Neural progenitor cell (in vitro differentiated cells): ENCODE measurements at places on chromosomes 16 and 17.

- peak; percentile 45 for DNase-seq
Observed at GRCh38 chr16:70691223-70692129, 5.6 kb upstream of the MTSS2 start.

DNA sequence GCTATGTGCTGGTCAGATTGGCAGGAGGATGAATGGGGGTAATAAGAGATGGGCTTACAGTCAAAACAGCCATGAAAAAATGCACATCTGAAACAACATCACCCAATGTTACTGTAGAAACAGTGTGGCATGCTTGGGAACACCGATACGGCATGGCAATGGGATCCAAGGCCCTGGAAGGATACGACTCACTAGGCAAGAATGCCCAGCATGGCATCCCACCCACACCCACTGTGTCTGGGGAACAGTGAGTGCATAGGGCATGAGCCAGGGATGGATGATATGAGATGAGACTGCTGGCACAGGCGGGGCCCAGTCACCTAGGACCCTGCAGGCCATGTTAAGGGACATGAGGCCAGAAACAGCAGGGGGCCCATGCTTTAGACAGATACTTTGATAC, 11.5 kb downstream of the TRIM25 start:
- DNase-seq, result no peak

- no peak for DNase-seq
Observed at GRCh38 chr17:82924812-82925211, 85.0 kb upstream of the ZNF750 start.

DNA sequence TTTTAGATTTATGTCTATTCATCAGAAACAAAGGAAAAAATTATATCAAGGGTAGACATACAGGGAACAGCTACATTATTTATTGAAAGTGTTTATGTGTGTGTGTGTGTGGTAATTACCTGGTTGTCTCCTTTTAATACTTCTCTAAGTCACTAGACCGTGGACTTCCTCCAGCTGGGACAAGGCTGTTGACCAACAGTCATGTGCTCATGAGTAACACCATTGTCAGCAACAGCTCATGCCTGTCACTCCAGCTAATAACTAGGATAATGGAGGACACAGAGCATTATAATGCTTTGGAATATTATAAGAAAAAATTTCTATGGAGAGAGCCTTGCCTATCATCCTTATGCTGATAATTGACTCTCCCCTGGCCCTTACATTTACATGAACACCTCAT, 125.3 kb upstream of the SALL1 start:
- no peak for DNase-seq

DNA sequence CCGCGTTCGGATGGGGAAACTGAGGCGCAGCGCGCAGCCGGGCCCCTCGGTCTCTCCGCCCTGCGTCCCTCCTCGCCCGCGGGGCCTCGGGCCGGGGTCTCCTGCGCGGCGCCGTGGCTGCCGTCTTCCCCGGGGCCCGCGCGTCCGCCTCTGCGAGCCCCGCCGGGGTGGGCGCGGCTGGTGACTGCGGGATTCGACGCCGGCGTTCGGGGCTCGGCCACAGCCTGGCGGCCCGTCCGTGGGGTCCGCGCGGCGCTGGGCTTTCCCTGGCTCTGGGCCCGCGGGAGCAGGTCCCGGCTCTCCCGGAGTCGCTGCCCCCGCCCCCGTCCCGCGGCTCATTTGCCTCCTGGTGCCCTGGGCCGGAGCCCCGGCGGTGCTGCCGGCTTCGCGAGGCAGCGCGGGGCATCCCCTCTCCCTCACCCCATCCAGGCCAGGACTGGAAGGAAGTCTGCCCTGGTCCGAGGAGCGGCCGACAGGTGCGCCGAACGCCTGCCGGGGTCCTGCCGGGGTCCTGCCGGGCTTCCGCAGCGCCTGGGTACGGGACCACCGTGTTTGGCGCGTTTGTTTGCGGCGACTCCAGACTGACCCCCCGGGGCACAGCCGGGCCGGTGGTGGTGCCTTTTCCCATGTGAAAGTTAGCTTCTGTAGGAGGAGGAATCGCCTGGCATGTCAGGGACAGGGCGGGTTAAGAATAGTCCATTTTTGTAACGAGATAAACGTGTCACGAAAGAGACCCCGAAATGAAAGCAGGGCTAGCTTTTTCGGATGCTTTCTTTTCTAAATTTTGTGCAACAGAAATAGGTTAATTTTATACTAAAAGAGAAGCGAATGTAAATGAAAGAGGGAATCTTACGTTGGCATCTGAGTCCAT, 671 bp downstream of the CHMP6 start:
- DNase-seq, result peak; percentile 57

DNA sequence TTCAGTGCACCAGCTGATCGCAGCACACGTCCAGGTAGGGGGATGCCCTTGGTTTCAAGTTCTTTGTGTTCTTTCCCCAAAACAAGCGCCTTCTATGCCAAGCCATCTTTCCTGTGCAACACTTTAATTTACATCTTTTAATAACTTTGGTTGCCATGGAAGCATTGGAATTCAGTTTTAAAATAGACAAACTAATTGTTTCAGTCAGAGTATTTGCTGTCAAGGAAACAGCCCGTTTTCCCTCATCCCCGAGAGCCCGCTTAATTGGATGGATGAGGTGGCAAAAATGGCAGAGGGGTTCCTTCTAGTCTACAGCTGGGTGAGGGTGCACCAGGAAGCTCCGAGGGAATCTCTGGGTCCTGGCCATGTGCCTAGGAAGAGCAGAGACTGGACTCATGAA, 793.7 kb upstream of the EEF2KMT start:
- no peak for DNase-seq

DNA sequence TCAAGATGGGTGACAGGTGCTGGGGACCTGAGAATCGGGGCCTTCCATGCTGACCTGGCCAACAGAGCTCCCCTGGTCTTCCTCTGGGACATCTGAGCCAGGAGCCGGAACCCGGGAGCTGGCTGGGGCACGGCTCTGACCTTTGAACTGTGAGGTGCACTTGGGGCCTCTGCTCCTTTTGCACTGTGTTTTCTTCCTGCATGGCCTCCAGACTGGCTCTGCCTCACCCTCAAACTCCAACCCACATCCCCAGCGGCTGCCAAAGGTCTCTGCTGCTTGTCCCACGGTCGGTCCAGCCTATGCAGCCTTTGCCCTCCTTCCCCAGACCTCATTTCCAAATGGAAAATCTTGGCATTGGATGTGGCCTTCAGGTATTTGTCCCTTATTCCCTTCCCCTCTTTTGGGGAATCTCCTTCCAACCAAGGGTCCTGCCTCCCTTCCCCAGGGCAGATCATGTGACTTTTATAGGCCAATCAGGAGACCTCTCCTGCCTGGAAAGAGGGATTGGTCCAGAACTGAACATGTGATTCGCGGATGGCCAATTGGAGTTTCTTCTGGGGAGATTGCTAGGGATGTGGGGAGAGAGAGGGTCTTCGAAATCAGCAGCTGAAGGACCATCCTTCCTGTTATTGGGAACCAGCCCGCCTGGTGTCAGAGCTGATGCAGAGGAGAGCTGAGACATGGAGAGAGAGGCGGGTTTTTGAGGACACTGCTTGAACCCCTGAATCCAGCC, 117.9 kb downstream of the CYLD start:
- no peak for DNase-seq

- no peak for DNase-seq
Observed at GRCh38 chr16:21260870-21261791, 17.0 kb downstream of the CRYM start.

- DNase-seq, result no peak
Observed at GRCh38 chr17:62621223-62621622, 6.2 kb upstream of the MRC2 start.

- DNase-seq, result no peak
Observed at GRCh38 chr17:75889454-75889853, 7.3 kb downstream of the TRIM65 start.

- peak; percentile 57 for DNase-seq
Observed at GRCh38 chr17:21452377-21453143, 76.4 kb downstream of the KCNJ12 start.

DNA sequence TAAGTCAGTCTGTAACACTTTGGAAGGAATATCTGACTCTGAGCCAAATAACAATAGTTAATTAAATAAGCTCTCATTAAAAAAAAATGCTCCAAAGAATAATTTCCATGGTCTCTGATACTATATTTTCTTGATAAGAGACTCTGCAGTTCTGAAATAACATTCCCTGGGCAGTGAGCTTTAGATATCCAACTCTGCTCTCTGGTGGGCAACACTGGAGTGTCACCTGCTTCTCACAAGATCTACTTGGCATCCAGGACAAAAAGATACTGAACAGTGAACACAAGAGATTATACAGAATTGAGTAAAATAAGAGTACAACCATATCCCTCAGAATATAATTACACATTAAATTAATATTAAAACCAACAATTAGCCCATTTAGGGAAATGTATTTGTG, 13.7 kb downstream of the BLMH start:
- peak; percentile 61 for DNase-seq

- DNase-seq, result peak; percentile 84
Observed at GRCh38 chr16:57115514-57116182, 23.3 kb downstream of the CPNE2 start.

- DNase-seq, result no peak
Observed at GRCh38 chr16:55922662-55923061, 47.5 kb upstream of the CES5A start.

- DNase-seq, result no peak
Observed at GRCh38 chr16:69595127-69596036, 29.6 kb downstream of the NFAT5 start.

DNA sequence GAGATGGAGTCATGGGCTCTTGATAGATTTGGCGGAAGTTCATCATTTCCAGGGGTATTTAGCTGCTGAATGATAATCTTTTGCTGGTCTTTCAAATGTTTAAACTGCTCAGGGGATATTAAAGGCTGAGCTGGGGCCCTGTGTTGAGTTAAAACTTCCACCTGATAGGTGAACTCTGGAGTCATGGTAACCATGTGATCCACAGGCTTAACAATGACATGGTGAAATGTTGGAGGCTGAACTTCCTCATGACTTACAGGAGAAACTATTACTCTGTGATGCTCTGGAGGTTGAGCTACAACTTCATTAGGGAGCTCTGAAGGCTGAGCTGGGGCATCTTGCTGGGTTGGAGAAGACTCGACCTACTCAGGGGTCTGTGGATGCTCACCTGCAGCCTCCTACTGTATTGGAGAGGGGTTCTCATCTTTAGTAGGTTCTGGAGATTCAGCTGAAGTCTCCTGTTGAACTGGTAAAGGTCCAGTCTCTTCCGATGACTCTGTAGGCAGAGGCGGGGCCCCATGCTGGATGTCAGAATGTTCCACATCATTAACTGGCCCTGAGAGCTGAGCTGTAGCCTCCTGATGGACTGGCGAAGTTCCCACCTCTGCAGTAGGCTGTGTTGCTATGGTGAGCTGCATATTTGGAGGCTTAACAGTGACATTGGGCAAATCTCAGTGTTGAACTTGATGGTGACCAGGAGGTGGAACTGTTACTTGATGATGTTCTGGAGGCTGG, 24.2 kb downstream of the RDM1 start:
- no peak for DNase-seq

DNA sequence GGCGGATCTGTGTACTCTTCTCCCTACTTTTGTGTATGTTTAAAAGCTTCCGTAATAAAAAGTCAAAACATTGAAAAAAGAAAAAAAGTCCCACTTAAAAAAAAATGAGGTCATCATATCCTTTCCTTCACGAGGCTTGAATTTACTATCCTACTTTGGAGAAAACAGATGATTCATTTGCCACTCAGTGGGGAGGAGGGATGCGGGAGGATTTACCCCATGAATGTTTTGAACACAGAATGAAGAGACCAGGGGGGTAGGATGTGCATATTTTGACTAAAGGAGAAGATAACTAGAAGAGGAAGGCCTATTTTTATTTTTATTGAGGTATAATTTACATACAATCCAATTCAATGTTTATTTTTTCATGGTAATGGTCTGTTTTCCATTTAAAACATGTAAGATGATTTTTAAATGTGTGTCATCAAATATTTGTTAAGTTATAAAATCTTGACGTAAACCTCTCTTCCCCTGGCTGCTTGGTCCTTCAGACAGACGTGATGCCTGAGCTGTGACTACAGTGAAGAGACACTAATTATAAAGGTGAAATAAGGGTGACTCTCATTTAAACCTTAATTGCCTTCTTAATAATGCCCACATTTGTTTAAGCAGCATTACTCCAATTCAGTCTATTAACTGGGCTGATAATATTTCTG, 135.4 kb upstream of the AXIN2 start:
- DNase-seq, result no peak

DNA sequence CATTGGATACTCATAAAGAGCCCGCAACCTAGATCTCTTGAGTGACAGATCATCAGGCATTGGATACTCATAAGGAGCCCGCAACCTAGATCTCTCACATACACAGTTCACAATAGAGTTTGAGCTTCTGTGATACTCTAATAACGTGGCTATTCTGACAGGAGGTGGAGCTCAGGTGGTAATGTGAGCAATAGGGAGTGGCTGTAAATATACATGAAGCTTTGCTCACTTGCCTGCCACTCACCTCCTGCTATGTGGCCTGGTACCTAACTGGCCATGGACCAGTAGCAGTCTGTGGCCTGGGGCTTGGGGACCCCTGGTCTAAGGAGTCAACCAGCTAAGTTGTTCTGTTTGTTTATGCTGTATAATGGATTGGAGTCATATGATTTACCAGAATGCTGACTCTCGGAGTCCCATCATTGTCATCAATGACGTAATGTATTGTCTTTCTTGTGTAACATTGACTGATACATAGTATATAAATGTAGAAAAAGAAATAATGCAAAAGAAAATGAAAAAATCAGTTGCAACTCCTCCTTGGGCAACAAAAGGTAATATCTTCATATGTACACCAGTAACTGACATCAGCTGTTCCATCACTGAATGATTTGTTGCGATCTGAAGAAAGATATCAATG, 17.5 kb downstream of the ABCA9 start:
- DNase-seq, result no peak

DNA sequence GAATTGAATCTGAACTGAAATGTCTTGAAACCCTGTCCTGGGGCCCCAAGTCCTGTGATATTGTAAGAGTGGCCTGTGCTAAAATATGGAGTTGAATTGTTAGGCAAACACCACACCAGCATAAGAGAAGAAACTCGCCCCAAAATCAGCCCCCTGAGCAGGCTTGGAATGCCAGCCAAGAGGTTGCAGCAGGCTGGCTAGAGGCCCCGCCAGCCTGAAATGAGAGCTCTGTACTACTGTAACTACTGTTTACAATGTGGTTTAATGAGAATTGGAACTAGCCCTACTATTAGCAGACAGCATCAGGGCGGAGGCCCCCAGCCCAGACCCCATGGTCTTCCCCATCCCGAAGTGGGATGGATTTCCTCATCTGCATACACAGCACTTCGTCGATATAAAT, 23.7 kb downstream of the FBXO39 start:
- no peak for DNase-seq

- DNase-seq, result no peak
Observed at GRCh38 chr17:42692489-42692888, 10.2 kb downstream of the CNTNAP1 start.
